ENCODE measurements at places on chromosomes 12 and 14.

GRCh38 chr14:64824471-64824870 lies 55.2 kb downstream of the SPTB start:
- DNase-seq, result no peak

DNA sequence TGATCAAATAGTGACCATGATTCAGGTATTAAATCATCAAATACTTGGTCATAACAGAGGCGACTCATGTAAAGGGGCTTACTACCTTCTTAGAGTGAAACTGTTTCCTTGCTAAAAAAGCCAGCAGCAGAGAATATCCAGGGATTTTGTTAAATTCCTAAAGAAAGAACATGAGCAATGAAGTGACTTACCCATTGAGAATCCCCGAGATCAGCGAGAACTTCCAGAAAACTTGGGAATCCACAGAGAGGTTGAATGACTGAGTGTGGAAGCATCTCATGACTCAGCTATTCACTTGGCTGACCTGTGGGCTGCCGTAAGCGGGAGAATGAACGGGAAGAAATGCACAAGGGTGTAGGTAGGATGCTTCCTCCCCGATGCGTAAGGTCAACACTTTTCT lies 85.3 kb upstream of the KCNA1 start:
- no peak for DNase-seq

GRCh38 chr12:18859400-18859799 lies 121.5 kb downstream of the CAPZA3 start:
- no peak for DNase-seq

GRCh38 chr12:84919271-84919670 lies 6.7 kb upstream of the SLC6A15 start:
- no peak for DNase-seq

- no peak for DNase-seq
Observed at GRCh38 chr12:130083734-130084133, 78.5 kb upstream of the FZD10 start.

DNA sequence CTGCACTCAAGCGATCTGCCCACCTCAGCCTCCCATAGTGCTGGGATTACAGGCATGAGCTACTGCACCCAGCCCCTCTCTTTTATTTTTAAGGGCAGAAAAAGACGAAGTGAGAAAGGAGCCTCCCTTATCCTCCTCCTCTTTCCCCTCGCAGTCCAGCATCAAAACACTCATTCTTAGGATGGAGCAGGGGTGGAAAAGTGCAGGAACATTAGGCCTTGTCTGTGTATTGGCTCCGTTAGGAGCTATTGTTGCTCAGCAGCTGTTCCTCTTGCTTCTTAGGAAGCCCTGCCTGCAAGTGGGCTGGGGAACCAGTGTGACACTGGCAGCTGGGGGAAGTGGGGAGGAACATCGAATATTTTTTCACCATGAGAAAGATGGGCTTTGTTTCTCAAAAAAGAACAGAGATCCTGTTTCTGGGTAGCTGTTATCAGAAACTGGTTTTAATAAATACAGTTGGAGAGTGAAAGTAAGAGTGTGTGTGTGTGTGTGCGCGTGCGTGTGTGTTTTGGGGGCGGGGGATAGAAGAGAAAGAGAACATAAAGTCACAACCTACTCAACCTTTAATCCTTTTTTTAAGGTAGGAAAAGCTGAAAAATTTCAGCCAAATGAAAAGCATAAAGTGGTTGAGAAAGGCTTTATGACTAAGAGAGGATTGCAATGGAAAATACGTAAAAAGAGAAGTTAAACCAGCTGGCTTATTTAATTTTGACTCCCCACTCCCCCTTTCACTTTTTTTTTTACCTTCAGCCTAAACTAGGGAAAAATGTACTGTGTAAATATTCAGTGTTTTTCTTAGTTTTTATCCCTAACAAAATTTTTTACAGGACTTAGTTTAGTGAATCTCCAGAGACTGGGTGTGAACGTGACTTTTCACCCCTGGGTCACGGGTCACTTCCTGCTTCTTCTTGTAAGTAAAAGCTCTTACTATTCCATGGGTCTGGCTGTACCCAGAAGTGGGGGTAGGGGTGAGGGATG lies 197.2 kb upstream of the PLEKHG7 start:
- peak; percentile 71 for DNase-seq

DNA sequence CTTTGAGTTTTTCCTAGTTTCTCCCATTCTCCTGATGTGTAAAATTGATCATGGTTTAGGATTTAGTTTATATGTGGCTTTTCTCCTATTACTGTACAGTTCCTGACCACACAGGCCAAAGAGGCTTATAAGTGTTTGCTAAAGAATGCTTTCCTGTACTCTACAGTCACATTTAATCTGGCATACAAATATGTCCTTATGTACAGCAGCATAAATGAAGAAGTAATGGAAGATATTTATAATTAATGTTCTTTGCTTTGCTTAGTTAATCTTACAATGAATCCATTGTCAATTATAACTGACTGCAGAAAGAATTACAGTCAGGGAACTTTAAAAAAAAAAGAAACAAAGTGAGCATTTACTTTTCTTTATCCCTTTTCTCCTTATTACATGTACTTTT lies 293.9 kb downstream of the KCNC2 start:
- DNase-seq, result no peak

DNA sequence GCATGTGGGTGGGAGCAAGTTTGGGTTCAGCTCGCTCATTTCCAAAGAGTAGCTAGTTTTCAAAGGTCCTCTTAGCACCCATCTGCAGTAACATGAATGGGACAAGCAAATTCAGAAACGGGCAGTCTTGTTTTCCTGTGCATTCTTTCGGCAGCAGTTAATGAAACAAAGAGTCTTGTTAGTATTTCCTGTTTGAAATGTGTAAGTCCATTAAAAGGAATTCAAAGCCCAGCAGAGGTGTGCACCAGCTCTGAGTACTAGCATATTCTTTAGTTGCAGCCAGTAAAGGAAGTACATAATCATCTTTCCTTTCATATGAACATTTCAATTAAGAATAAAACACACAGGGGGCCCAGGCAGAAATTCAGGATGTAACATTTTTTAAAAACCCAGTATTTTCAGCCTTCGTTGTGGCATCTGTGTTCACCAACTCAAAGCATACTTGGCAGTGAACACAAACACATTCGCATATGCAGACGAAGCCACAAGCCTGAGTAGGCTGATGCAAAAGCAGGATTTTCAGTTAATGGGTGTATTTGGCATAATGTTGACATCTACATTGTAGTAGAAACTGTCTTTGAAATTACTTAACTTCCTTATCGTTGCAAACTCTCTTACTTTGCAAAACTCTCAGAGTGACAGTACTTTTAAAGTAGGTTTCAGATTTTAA lies 570.0 kb upstream of the FLRT2 start:
- DNase-seq, result no peak

DNA sequence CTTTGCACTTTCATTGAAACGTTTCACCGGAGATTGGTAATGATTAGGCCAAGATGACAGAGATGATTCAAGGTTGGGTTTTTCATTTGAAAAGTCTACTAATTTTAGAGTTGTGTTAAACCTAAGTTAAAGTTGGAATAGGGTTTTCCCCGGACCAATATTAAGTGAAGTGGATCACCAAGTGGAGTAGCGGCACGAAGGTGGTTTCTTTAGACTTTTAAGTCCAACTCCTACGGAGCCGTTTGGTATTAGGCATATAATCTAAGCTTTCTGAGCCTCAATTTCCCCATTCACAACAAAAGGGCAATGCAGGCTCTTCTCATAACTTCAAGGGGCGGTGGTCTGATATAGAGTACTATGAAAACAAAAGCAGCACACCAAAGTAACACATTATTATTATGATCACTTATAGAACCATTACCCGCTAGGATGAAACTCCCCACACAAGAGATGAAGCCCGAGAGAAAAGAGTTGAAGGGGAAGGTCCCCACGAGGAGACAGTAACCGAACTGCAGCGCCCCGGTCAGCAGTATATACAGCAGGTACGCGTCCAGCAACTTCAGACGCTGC lies 413 bp downstream of the DAD1 start:
- no peak for DNase-seq

GRCh38 chr12:3214526-3215365 lies 137.6 kb downstream of the TSPAN9 start:
- DNase-seq, result no peak

- no peak for DNase-seq
Observed at GRCh38 chr14:104429291-104429861, 150.2 kb upstream of the C14orf180 start.

- no peak for DNase-seq
Observed at GRCh38 chr12:115169981-115170380, 486.0 kb upstream of the TBX3 start.

- peak; percentile 84 for DNase-seq
Observed at GRCh38 chr12:49828133-49829091, at the start of gene NCKAP5L. Gene NCKAP5L, minus strand, starts transcription at chr12:49828413. Its CDS starts 24,369 bp downstream, at chr12:49804044.

- DNase-seq, result no peak
Observed at GRCh38 chr14:93915800-93916199, 11.3 kb upstream of the FAM181A start.

GRCh38 chr12:95802482-95803270 lies 12.1 kb upstream of the NTN4 start:
- no peak for DNase-seq

DNA sequence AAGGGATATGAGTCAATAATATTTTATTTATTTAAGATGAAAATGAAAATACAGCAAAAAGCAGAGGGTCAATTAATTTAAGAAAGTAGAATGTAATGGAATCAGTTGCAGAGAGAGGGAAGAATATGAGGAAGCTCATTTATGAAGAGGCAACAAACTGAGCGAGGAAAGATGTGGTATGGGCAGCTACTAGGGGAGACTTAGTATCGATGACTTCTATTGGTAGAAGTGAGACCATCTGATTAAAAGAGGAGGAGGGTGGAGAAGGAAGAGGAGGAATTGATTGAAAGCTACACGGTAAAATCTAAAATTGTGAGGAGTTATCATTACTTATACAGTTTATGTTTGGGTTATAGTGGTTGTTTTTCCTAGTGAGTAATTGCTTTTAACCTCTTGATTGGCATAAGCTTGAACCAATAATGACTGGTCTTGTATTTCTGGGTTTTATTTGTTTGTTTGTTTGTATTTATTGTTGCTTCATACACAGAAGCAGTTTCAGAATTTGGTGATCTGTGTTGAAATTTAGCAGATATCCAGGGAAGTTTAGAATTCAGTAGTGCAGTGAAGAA lies 121.0 kb downstream of the LRRIQ1 start:
- DNase-seq, result no peak

DNA sequence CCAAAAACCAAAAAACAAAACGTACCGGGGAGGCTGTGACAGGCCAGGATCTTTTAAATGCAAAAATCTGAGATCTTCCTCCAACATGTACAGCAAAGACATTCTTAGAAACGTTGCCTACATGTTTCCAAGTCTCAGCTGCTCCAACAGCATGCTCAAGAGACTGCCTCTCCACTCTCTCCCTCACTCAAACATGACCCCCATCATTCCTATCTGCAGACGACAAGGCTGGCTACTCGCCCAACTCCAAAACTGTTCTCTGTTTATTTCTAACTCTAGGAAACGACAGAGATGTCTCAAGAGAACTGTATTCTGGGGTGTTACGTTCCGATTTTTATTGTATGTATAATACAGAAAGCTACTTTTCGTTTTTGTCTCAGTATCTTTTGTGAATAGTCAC lies 57.5 kb upstream of the TMCC3 start:
- DNase-seq, result no peak

DNA sequence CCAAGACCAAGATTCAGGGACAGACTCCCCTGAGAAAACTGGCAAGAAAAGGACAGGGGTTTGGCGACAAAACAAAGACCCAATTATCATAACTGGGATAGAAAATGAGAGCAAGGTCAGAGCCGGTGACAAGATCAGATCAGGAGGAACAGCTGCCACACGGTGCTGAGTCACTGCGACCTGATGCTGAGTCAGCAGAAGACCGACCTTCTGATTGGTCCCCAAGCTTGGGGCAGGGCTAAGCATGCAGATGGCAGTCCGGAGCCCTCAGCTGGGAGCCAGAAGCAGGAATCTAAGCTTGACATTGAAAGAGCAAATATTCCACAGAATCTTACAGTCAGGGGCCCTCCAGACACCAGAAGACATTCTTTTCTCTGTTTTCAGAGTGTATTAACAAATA lies 19.1 kb upstream of the ARMH4 start:
- no peak for DNase-seq

- DNase-seq, result no peak
Observed at GRCh38 chr12:22665476-22665875, 40.5 kb downstream of the ETNK1 start.

- DNase-seq, result no peak
Observed at GRCh38 chr12:85283560-85283959, 3.5 kb downstream of the ALX1 start.

DNA sequence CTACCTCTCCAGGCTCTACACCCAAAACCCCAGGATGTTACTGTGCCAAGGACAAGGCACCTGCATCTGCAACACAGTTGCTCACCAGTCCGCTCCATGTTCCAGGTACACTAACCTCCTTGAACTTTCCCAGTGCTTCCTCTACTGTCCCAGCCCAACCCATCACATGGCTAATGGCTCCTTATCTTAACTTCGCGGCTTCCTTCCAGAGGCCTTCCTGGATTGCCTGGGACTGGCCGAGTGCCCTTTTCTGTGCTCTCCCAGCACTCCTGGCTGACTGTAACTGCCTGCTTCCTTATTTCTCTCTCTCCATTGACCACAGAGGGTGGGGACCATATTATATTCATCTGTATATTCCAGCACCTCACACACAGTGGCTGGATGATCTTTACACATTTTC lies 20.9 kb downstream of the POMT2 start:
- DNase-seq, result no peak

Measured in GM12864 (cell line).